AG08395 (cell line): ENCODE measurements at places on chromosomes 7 and 10.
A peak's percentile ranks its signal among the peaks of the same experiment; 100 is the strongest.

- no peak for DNase-seq
Measured at GRCh38 chr7:63071396-63071795, 927.3 kb upstream of the ZNF722 start.

GRCh38 chr7:112743811-112744210 lies 46.4 kb downstream of the TMEM168 start:
- DNase-seq, result no peak

DNA sequence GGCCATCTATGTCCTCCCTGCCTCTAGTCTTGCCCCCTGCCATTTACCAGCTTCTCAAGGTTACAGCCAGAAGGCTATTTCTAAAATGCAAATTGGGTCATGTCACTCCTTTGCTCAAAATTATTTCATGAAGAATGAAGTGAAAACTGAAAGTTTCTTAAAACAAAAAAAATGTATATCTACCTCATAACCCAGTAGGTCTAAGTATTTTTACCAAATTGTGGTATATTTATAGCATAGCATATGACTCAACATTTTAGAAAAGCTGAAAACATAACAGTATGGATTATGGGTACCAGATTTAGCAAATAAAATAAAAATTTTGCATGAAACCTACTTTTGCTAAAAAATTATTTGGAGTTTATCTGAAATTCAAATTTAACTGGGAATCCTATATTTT lies 78.4 kb downstream of the SLC16A9 start:
- DNase-seq, result no peak

DNA sequence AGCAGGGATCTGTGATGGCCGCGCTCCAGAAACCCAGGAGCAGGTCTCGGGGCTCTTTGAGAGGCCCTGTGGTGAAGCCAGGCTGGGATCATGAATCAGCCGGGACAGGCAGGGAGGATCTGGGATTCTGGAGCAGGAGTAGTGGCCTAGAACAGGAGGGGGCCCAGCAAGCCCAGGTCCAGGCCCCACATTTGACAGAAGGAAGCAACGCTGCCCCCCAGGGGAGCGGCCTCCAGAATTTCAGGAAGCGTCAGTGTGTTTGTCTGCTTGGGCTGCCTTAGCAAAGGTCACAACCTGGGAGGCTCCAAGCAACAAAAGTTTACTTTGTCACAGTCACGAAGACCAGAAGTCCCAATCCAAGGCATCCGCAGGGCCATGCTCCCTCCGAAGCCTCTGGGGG lies 36.8 kb downstream of the CLRN3 start:
- no peak for DNase-seq

GRCh38 chr10:121288011-121288410 lies 310.2 kb downstream of the FGFR2 start:
- DNase-seq, result no peak

- no peak for DNase-seq
Measured at GRCh38 chr10:112758961-112759360, 191.1 kb upstream of the TCF7L2 start.

GRCh38 chr7:128783143-128783861 lies 7.7 kb upstream of the OPN1SW start:
- peak; percentile 85 for DNase-seq

DNA sequence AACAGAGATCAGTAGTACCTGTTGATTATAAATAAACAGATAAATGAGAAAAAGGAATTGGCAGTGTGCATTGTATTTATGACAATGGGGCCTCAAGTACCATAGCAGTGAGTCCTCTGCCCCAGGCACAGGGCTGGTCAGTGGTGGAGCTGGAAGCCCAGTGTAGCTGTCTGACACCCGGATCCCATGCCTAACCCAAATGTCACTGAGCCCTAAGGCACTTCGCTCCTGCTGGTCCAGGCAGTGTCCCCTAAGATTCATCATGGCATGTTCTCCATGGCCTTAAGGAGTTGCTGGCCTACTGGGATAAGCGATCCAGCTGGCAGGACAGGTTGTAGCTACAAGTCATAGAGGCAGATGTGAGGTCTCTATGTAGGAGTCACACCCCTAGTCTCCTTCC lies 3.3 kb upstream of the ZNF736 start:
- DNase-seq, result no peak

DNA sequence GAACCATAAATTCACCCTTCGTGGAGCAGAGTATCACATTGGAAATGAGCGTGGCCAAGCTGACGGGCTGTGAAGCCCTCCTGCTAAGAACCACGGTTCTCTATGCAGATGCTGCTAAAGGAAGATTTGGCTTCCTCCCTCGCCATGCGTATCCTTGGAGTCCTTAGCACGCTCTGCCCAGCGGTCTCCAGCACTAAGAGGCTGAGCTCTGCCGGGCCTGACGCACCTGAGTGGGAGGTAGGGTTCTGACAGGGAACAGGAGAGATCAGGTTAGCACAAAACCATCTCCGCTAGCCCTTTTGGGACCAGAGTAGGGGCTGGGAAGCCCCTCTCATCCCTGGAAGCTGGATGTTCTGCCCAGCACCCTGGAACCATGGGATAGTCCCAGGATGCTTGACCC lies 225.8 kb downstream of the KCNMA1 start:
- DNase-seq, result no peak

DNA sequence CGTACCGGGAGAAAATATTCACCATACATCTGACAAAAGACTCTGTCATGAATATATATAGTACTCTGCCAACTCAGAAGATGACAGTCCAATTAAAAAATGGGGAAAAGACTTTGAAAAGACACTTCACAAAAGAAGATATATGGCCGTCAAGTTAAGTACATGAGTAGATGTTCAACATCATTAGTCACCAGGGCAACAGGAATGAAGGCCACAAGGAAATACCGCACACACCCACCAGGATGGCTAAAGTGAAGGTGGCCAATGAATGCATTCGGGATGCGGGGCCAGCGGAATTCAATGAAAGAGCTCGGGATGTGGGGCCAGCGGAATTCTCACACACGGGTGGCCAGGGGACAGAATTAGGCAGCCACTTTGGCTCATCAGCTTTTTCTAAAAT lies 42.2 kb downstream of the MAD1L1 start:
- DNase-seq, result no peak

DNA sequence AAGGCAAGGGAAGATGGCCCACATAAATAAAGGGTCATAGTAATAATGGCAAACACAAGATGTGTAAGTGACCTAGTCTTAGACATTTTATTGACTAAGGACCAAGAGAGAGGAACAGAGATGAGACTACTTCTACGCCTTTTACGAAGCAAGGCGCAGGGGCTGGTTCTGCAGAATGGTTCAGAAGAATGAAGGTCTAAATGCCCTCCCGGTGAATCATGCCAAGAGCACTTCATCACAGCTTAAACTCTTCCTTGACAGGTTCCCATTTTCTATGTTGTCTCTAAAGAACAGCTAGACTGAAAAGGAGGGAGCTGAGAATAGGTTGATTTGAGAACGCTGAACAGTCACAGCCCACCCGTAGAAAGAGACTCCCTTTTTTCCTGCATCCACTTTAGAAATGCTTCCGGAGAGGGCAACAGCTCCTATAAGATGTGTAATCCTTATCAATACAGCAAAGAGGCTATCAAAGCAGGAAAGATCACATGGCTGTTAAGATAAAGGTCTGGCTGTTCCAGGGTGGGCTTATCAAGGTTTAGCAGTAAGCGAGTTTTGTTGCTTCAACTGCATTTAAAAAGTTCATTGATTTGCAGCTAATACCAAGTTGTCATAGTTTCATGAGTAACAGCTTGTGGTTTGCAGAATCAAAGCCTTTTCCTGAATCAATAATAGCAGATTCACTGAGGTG lies 93.4 kb upstream of the AUTS2 start:
- no peak for DNase-seq

GRCh38 chr7:66634816-66635215 lies 6.1 kb downstream of the KCTD7 start:
- no peak for DNase-seq

DNA sequence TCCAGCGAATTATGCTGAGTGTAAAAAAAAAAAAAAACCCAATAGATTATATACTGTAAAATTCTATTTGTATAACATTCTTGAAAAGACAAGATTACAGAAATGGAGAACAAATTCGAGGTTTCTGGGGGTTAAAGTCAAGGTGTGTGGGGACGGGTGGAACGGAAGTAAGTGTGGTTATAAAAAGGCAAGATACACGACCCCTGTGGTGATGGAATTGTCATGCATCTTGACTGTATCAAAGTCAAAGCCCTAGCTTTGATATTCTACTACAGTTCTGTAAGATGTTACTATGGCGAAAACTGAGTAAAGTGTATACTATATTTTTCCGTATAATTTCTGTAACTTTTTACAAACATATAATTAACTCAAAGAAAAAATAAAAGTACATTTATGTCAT lies 718.2 kb upstream of the PCDH15 start:
- no peak for DNase-seq

DNA sequence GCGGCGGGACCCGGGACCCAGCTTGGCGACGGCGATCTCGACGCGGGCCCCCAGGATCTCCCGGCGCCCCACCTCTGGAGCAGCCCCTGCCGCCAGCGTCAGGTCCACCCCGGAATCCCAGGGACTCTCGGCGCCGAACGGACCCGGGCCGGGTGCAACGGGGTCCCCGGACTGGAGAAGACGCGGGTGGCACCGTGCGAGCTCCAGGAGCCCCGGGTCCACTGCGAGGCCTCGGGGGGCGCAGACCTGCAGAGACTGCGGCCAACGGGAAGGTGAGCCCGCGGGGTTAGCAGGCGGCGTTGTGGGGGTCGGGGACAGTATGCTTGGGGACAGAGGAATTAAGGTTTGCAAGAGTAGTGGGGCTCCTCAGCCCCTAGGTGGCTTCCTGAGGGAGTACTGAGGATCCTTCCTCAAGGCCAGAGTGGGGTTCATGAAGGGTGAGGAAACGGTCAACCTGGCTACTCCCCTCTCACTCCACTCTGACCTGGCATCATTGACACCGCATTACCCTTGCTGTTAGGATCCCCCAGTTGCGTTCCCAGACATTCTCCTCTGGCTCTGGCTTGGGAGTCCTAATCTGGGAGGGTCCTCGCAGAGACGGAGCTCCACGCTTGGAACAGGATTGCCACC lies 353 bp downstream of the EPHB6 start:
- no peak for DNase-seq

DNA sequence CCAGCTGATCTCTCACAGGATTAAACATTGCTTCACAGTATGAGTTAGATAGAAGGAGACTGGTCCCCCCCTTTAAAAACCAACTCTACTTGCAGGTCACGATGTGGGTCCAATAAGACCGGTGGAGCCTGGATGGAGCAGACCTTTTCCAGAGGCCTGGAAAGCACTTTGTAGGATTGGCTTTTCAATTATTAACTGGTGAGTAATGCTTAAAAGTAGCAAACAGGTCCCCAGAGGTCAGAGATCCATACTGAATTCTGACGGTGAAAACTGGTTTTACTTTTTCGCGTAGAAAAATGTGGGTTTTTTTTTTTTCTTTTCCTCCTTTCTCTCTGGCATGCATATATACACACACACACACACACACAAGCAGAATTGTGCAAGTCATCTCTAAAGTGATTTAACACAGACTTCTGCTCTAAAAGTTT lies 74.9 kb upstream of the OGDHL start:
- DNase-seq, result no peak

DNA sequence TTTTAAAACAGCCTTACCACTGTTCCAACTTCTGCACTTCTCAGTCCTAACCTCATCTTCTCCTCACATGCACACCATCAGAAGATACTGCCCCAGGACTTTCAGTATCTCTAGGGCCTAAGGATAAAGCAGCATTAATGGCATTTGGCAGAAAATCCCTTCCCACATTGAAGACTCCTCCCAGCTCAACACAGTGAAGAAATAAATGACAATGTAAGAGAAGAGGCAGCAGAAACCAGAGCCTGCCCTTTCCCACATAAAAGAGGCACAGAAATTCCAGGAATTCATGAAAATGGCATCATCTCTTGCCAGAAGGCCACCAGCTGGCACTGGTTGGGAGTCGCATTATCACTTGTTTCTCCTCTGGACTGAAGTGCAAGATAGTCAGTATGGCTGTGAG lies 3.7 kb downstream of the GCC1 start:
- peak; percentile 36 for DNase-seq

- DNase-seq, result no peak
Measured at GRCh38 chr10:130817046-130817624, 494.4 kb downstream of the TCERG1L start.

DNA sequence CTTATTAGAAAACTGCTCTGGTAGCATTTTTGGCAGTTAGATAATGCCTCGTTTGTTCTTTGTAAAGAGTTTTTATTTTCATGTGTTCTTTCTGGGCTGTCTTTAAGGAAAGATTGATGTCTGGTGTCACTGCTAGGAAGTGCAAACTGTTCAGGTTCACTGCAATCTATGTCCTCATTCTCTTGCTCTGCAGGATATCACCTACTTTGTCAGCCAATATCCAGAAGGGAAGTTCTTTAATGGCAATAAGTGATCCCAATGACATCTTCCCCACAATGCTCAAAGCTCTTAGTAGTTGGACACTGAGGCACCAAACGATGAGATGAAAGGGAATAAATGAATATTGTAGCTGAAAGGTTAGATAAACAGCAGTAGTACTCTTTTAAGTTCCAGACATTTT lies 115.1 kb downstream of the AGMO start:
- no peak for DNase-seq

- DNase-seq, result no peak
Measured at GRCh38 chr10:44954042-44954441, 5.6 kb upstream of the RASSF4 start.

DNA sequence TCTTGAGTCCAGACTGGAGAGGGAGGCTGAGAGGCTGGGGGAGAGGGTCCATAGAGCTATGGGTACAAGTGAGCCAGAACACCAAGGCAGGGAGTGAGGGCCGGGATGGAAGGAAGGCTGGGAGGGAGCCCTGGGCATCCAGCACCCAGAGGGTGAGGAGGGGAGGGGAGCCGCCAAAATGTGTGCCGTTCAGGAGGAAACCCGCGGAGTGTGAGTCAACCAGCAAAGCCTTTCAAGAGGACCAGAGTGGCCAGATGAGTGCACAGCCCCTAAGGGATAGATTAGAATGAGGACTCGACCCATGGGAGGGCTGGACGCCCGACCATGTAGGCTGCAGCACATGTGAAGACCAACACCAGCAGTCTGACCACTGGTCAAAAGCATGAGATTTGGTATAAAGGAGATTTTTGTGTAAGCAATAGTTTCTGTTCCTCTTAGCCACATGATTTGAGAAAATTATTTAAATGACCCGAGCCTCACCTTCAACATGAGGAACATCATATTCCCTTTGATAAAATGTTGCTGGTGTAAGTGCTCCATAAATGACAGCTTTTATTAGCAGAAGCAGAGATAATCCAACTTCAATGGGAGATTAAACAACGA lies 179.7 kb upstream of the GRB10 start:
- DNase-seq, result no peak

DNA sequence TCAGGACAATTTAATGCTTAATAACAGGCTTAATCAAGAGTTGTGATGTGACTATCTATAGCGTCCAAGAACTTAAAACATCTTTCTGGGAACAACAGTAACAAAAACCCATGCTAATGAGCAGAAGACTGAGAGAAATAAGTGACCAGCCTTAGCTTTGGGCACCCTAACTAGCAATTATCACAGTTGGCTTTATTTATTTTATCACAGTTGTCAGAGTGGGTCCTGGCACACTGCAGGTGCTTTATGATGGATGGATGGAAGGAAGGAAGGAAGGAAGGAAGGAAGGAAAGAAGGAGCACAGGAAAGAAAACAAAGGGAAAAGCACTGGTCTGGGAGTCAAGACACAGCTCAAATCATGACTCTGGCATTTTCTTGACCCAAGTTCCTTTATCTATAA lies 181.1 kb downstream of the SKAP2 start:
- no peak for DNase-seq

- no peak for DNase-seq
Measured at GRCh38 chr10:103458720-103459119, at the start of gene CALHM1. Gene CALHM1 (minus strand): TSS chr10:103458900. CDS start chr10:103458751, 149 bp downstream.

- no peak for DNase-seq
Measured at GRCh38 chr7:28623863-28624262, 211.5 kb downstream of the CREB5 start.

GRCh38 chr7:90595342-90595800 lies 750 bp upstream of the CDK14 start:
- DNase-seq, result no peak
